ENCODE measurements at places on chromosomes 11 and 22.

GRCh38 chr11:57598831-57599155 is 1.3 kb downstream of the SERPING1 start:
- no peak for DNase-seq

DNA sequence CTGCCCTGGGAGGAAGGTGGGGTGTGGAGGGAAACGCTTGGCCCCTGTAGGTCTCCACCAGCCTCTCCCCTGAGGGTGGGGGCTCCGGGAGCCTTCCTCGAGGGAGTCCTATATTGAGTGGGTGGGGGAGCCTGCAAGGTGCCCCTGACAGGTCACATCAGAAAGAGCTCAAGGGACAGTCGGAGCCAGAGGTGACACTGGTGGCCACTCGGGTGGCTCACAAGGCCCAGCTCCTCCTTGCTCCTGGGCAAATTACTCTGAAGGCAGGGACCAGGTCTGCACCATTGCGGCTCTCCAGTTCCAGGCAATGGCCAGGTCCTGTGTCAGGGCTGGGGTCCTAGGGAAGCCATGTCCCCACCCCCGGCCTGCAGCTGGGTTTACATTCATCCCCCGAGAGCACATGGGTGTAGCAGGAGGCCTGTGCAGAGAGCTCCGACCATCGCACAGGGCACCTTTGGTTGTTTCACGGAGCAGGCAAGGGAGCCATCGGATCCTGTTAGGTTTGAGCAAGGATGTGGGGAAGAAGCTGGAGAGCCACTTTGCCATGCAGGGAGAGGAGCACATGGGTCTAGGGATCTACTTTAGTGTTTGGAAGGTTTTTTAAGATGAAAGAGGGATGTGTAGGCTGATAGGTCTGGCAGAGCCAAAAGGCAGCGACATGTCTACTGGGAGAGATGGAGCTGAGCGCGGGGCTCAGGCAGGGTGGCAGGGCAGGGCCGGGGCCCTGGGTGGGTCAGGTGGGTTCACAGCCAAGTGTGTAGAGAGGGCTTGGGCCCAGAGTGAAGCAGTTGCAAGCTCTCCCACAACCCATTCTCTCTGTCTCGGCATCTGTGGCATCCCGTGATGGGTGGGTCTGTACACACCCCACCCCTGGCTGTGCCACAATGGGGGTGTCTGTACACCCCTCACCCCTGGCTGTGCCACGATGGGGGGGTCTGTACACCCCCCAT is 14.8 kb downstream of the CCND1 start:
- DNase-seq: no peak

GRCh38 chr11:104076455-104076854 is 40.0 kb downstream of the DDI1 start:
- DNase-seq: no peak

DNA sequence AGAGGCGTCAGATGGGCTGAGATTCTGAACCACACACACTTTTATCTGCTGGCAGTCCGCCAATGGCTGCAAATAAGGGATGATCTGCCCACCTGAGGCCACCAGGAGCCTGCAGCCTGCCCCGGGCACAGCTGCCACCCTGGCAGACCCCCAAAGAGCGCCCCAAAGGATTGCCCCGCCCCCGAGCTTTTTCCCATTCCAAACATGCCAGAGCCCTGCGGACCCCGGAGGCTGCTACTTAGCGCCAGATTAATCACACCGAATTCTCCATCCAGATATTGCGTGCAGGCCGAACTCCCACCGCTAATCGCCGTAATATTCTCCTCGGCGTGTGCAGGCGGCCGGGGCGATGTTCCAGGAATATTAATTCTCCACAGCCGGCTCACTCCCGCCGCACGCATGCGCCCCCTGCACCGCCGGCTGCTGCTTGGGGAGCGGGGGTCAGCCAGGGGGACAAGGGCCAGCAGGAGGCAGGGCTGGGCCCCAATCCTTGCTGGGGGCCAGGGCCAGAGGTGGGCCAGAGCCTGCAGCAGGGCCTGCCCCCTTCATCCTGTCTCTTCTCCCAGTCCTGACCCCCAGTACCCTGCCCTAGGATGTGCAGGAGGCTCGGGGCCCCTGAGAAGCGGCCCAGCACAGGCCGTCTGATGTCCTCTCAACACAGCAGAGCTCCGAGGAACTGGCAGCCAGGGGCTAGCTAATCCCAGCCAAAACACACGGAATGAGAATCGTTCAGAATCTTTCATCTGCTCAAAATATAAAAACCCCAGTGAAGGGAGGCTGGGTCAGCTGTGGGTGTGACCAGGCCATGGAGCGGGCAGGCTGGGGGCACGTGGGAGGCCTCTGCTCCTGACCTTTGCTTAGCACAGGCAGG is 19.5 kb upstream of the TCF20 start:
- DNase-seq: no peak

DNA sequence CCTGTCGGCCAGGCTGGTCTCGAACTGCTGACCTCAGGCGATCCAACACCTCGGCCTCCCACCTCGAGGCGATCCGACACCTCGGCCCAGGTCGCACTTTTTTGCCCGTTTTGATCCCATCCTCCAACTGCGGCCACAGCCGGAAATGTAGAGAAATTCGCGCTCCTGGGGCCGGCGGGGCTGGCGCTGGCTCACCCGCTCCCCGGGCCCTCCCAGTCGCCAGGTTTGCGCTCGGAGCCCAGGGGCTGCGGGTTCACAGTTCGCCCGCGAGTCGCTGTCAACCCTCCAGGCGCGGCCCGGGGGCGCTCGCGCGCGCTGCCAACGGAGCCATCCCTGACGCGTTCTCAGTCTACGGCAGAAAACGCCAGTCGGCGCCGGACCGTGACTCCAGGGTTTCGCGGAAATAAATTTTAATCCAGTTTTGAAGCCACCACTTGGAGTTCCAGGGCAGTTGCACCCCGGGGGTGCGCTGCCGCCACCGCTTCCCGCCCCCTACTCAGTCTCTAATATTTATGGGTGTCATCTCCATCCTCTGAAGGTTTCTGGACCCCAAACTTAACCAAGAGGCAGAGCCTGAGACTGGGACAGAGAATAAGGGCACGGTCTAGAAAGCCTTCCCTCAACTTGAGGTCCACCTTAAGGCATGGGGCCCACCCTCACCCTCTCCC is 1.5 kb upstream of the KLHDC7B start:
- DNase-seq: peak; percentile 79

- DNase-seq: no peak
These were observed 8.0 kb upstream of the OR52L1 start for GRCh38 chr11:5994791-5995190.

- no peak for DNase-seq
These were observed 62.3 kb upstream of the ANO5 start for GRCh38 chr11:22130462-22131053.

DNA sequence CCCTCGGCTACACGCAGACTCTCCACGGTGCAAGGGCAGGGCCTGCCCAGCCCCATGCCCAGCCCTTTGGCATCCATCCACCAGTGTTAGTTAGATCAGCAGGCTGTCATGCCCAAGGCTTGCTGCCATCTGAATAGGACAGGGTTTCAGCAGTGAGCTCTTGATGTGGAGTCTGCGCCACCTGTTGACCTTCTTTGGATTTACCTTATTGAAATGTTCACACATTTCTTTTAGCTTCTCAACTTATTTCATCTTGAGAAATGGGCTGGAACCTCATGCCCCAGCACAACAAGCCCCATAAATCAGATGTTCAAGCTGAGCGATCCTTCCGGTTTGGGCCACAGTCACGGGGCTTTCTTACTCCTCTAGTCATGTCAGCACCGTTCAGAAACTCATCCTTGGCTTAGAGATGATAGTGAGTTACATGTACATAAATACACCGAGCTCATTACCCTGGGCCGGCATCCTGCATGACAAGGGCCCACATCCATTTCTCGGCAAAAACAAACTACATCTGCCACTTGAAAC is 61.7 kb downstream of the PARVB start:
- no peak for DNase-seq

DNA sequence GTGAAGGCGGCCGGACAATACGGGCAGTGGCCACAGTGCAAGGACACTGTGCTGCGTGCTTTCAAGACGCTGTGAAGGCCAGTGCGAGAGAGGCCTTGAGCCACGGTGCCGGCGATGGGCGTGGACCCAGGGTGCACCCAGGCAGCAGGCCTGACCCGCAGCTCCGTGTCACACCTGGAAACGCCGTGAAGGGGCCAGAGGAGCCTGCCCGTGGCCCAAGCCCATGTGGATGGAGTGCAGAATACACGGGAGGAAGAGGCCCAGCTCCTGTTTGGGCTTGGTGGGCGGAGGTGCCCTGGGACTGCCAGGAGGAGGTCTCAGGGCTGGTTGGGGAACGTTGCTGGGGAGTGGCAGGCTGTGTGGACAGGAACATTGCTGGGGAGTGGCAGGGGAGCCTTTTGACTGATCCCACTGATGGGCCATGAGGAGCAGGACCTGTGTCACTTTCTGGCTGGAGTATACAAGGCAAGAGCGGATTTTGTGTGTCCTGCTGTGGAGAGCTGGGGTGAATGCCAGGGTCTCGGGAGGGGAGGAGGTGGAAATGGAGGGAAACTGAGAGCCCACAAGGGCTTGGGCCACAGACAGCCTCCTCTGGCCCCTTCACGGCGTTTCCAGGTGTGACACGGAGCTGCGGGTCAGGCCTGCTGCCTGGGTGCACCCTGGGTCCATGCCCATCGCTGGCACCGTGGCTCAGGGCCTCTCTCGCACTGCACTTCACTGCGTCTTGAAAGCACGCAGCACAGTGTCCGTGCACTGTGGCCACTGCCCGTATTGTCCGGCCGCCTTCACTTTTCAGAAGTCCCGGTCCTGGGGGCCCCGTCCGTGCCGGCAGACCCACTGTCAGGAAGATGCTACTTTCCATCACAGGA is 925.4 kb downstream of the BRD1 start:
- DNase-seq: no peak

GRCh38 chr11:86524620-86525352 is 147.6 kb downstream of the ME3 start:
- DNase-seq: no peak

GRCh38 chr11:97685695-97686094 is 1295.9 kb downstream of the JRKL start:
- DNase-seq: no peak

DNA sequence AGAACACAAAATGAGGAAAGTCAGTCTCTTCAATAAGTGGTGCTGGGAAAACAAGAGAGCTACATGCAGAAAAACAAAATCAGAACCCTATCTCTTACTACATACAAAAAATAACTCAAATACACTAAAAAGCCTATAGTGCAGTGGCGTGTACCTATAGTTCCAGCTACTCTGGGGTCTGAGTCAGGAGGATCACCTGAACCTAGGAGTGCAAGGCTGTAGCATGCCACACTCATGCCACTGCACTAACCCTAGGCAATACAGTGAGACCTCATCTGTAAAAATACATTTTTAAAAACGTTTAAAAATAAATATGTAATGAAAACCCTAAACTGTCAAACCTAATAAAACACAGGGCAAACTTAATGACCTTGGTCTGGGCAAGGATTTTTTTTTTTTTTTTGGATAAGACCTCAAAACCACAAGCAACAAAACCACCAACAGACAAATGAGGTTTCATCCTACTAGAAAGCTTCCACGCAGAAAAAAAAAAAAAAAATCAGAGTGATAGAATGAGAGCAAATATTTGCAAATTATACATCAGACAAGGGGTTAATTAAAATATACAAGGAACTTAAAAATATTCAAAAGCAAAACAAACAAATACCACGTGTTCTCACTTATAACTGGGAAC is 35.2 kb downstream of the XKR3 start:
- DNase-seq: no peak

DNA sequence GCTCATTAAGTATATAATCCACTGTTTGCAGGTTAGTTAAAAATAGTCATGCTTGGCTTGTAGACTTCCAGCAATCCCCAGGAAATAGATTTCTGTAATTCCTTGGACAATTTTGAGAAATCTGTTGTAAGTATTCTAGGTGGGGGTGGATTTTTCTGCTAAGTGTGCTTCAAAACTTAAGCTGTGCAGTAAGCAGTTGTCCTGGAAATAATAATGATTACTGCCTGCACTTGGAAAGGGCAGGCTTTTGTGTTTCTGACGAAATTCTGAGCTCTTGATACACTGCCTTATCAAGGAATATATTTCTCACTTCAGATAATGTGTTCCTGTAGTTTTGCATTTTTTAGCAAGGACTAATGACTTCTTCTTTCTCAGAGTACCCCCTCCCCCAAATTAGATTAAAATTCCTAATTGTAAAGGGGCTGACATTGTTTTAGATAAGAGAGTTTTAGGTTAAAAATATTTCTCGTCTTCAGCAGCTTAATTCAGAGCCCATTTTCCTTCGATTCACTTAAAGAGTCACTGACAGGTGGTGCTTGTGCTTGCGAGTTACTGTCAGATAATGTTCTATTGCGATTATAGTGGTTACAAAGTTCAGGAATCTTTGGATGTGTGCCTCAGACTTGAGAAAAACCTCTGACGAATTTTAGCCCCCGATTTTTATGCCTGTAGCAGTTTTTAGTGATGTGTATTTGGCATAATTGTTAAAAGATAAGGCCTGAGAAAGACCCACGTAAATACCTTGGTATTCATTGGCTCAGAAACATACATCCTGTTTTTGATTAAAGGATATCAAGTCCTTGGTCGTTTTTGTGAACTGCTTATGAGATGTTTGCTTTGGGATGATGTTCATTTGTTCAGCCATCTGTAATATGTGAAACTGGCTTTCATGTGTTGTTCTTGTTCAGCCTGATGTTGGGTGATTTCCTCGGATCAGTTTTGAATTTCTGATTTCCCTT is 120.5 kb downstream of the HIPK3 start:
- no peak for DNase-seq

GRCh38 chr11:61512435-61512834 is 3.9 kb downstream of the LRRC10B start:
- DNase-seq: no peak

GRCh38 chr22:24138649-24139420 is 42.5 kb upstream of the SUSD2 start:
- DNase-seq: no peak

- no peak for DNase-seq
These were observed 148.6 kb downstream of the NXPE2 start for GRCh38 chr11:114826910-114827442.

- no peak for DNase-seq
These were observed 72.1 kb upstream of the ARFGAP3 start for GRCh38 chr22:42928969-42929837.

GRCh38 chr11:58866788-58867187 is 22.3 kb upstream of the GLYATL2 start:
- no peak for DNase-seq

- DNase-seq: no peak
These were observed 30.4 kb upstream of the CKAP5 start for GRCh38 chr11:46876471-46876870.

DNA sequence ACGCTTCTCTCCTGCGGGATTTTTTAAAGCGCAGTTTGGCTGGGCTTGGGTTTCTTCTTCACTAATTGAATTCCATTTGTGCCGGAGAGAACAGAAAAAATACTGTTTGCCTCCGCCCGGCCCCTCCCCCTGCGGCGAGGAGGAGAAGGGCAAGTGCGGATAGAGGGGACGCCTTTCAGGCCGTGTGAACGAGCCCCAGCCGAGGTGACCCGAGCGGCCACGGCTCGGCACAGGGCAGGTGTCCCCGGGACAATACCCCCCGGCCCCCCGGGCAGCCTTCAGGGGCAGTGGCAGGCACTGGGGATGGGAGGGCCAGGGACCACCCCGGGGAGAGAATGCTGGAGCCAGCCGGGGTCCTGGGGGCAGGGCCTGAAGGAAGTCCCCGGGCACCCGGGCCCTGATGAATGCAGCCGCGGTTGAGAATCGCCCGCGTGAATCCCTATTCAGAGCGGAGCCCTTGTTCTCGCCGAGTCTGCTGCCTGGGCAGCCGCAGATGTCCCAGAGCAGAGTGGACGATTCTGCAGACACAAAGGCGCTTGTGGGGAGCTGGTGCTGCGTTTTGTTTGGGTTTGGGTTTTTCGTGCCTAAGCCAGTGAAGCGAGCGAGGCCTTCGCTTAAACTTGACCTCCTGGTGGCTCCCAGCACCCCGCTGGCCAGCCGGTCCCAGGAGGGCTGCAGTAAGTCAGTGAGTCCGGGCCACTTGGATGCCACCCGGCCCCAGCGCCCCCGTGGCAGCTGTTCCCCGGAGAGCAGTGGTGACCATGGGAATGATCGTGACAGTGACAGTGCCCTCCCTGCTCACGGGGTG is 96.0 kb downstream of the WNT7B start:
- no peak for DNase-seq

Measured in stimulated activated CD4-positive, alpha-beta T cell treated with anti-CD3 and anti-CD28 coated beads, Interleukin-12 subunit alpha, Interleukin-12 subunit beta, amount 100 ng/mL, for 24 hours (primary cell).